Activated naive CD4-positive, alpha-beta T cell treated with anti-CD3 and anti-CD28 coated beads for 36 hours (primary cell): ENCODE measurements at places on chromosomes 5 and 9. TPM values are rescaled to one million over a fixed set of nuclear protein-coding genes. Genes with fewer than 3 reads are reported as not detected.

- no peak for DNase-seq
- no peak overlapping the region for H3K4me3 ChIP-seq
- no peak overlapping the region for H3K27ac ChIP-seq
- no peaks in the 10 kb centered on the region for H3K36me3 ChIP-seq
- no peaks in the 10 kb centered on the region for H3K27me3 ChIP-seq
- no peaks in the 10 kb centered on the region for H3K4me1 ChIP-seq
These were observed 105.2 kb upstream of the PRR16 start for GRCh38 chr5:120358949-120359348.

DNA sequence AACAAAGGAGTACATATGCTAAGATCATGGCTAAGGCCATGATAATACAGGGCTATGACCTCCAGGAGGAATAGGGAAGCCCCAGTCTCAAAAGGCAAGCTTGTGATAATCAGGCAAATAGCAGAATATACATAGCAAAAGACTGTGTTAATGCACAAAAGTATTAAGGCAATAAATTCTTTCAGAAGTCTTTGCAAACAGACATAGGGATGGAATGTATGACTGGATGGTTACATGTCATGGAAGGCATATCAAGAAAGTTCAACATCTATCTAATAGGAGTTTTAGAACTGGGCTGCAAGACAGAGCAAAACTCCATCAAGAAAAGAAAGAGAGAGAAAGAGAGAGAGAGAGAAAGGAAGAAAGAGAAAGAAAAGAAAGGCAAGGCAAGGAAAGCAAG lies 264.5 kb upstream of the CDH6 start:
- no peaks in the 10 kb centered on the region for H3K4me1 ChIP-seq
- no peaks in the 10 kb centered on the region for H3K36me3 ChIP-seq
- no peak overlapping the region for H3K27ac ChIP-seq
- H3K4me3 ChIP-seq = no peak overlapping the region
- no peaks in the 10 kb centered on the region for H3K27me3 ChIP-seq

- no peaks in the 10 kb centered on the region for H3K4me1 ChIP-seq
- no peak overlapping the region for H3K27ac ChIP-seq
- DNase-seq = no peak
- H3K27me3 ChIP-seq = no peaks in the 10 kb centered on the region
These were observed 12.3 kb downstream of the ARSB start for GRCh38 chr5:78972654-78973428.

SHISAL2B gene
- total RNA-seq = not detected

GRCh38 chr9:131660466-131661405 lies 79.1 kb downstream of the RAPGEF1 start:
- no peaks in the 10 kb centered on the region for H3K27me3 ChIP-seq
- H3K4me3 ChIP-seq = no peak overlapping the region
- no peak overlapping the region for H3K27ac ChIP-seq
- H3K36me3 ChIP-seq = peaks cover 3% of the 10 kb centered on the region
- DNase-seq = no peak

DNA sequence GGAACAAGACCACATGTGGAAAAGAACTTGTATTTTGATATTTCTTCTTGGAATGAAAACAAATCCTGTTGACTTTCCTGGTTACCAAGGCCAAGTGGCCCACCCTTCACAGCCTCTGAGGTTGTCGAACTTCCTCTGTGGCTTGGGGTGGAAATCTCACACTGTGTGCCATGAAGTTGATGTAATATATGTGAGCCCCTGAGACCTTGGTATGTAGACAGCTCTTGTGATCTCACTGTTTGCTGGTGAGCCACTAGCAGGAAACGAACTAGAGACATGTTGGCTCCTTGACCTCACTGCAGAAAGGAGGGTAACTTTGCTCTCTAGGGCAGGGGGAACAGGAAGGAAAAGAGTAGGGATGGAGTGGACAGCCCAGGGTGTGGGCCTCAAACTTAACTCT lies 159.4 kb downstream of the ARHGAP26 start:
- H3K4me1 ChIP-seq = peaks cover 8% of the 10 kb centered on the region
- H3K27ac ChIP-seq = no peak overlapping the region
- no peak overlapping the region for H3K4me3 ChIP-seq
- no peaks in the 10 kb centered on the region for H3K27me3 ChIP-seq

PDLIM4 gene
- total RNA-seq = not detected

ELOVL7 gene
- 0.31 TPM for total RNA-seq

DNA sequence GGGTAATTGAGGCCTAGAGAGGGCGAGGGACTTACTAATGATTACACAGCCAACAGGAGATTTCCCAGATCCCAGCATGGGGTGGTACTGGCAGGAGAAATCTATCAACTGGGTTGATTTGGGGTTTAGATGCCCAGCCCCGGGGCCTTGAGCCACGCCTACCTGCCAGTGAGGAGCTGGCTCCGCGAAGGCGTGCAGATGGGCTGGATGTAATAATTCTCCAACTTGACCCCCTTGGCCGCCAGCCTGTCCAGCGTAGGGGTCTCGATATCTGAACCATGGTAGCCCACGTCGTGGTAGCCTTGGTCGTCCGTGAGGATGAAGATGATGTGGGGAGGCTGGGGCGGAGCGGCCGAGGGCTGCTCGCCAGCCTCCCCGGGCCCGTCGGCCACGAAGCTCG lies 804 bp downstream of the ARSI start:
- H3K27me3 ChIP-seq = peaks cover 28% of the 10 kb centered on the region
- no peaks in the 10 kb centered on the region for H3K36me3 ChIP-seq
- peaks cover 2% of the 10 kb centered on the region for H3K4me1 ChIP-seq
- H3K4me3 ChIP-seq = no peak overlapping the region

RABGAP1 gene
- 21.3 TPM for total RNA-seq

CAST gene
- 118 TPM for total RNA-seq

TLX3 gene
- not detected for total RNA-seq

- H3K27ac ChIP-seq = no peak overlapping the region
- H3K27me3 ChIP-seq = no peaks in the 10 kb centered on the region
- peaks cover 71% of the 10 kb centered on the region for H3K36me3 ChIP-seq
- DNase-seq = no peak
- H3K4me1 ChIP-seq = peaks cover 27% of the 10 kb centered on the region
These were observed 3.6 kb downstream of the RPS23 start for GRCh38 chr5:82274343-82275211.

- no peak for DNase-seq
- no peak overlapping the region for H3K4me3 ChIP-seq
These were observed 5.2 kb downstream of the BASP1 start for GRCh38 chr5:17222664-17223063.

- no peaks in the 10 kb centered on the region for H3K4me1 ChIP-seq
- peaks cover 2% of the 10 kb centered on the region for H3K27me3 ChIP-seq
- H3K27ac ChIP-seq = no peak overlapping the region
- DNase-seq = no peak
These were observed 584.0 kb downstream of the ACTL7B start for GRCh38 chr9:108271646-108272348.

GRCh38 chr5:61614606-61615005 lies 282.5 kb downstream of the ZSWIM6 start:
- peaks cover 17% of the 10 kb centered on the region for H3K27me3 ChIP-seq
- H3K4me3 ChIP-seq = no peak overlapping the region
- H3K36me3 ChIP-seq = no peaks in the 10 kb centered on the region

DNA sequence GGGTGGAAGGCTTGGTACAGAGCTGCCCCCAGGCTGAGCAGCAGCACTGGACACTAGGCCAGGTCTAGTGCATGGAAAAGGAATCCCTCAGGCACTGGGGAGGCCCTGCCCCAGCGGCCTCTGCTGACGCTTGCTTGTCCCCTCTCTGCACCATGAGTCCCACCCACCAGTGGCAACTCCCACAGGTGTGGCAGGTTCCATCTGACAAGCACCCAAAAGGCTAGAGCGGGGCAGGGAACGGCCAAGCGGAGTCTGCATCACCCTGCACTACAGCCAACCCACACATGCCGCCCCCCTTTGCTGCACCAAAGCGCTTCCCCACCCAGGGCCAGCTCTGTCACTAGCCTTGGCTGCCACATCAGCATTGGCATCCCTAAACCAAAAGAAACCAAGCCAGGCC lies 115.2 kb upstream of the SARDH start:
- H3K4me1 ChIP-seq = no peaks in the 10 kb centered on the region
- no peak overlapping the region for H3K4me3 ChIP-seq
- no peaks in the 10 kb centered on the region for H3K27me3 ChIP-seq
- no peak for DNase-seq
- H3K36me3 ChIP-seq = no peaks in the 10 kb centered on the region
- no peak overlapping the region for H3K27ac ChIP-seq

DNA sequence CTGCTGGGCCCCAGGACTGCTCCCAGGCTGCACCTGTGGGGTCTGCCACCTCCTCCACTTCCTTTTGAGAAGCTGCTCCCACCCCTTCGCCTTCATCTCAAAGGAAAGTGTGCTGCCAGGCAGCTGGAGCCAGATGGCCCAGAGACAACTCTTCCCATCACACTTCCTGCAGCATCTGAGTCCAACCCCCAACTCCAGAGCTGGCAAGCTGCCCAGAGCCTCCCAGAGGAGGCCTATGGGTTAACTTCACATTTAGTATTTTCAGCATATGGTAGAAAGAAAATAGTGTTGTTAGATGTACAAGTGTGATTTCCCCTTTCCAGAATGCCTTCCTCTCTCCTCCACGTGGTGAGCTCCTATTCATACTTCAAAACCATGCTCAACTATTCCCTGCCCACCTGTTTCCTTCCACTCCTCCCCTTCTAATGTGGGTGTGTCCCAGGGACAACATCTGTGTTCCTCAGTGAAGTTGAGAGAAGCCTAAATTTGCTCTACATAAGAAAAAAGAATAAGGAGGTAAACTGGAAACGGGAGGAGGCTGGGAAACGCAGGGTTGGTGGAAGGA lies 38.6 kb upstream of the KCNMB1 start:
- H3K27me3 ChIP-seq = peaks cover 3% of the 10 kb centered on the region
- H3K27ac ChIP-seq = no peak overlapping the region
- H3K4me1 ChIP-seq = no peaks in the 10 kb centered on the region
- no peaks in the 10 kb centered on the region for H3K36me3 ChIP-seq
- DNase-seq = no peak

GTF3C5 gene
- total RNA-seq = 102 TPM

IDNK gene
- 2.7 TPM for total RNA-seq

- no peak overlapping the region for H3K4me3 ChIP-seq
- no peaks in the 10 kb centered on the region for H3K27me3 ChIP-seq
- no peak for DNase-seq
- H3K36me3 ChIP-seq = peaks cover 17% of the 10 kb centered on the region
These were observed 44.3 kb downstream of the RETREG1 start for GRCh38 chr5:16572289-16573015.

BTNL8 gene
- total RNA-seq = not detected

DNA sequence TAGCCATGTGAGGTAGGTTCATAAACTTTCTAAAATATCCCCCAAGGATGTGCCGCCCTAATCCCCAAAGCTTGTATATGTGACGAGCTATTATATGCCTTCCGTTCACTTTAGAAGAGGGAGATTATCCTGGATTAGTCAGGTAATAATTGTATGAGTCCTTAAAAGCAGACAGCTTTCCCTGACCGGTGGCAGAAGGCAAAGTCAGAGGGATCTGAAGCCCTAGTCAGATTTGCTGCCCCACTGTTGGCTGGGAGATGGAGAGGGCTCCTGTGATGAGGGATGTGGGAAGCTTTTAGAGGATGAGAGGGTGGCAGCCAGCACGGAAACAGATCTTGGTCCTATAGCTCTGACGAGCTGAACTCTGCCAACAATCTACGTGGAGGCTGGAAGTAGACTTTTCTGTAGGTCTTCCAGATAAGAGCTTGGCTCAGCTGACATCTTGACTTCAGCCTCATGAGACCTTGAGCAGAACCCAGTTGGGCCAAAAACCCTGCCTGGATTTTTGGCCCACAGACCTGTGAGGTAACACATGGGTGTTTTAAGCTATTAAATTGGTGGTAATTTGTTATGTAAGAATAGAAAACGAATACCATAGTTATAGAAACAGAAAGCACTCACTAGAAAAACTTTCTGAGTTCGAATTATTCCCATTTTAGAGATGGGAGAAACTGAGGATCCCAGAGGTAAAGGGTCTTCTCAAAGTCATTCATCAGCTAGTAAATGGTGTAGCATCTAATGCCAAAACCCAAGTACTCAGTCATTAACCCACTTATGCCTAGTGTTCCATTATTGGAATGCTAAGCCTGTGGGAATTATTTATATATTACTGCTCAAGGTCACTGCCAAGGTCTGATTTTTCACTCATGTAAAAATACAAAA lies 48.9 kb downstream of the SH3PXD2B start:
- H3K27me3 ChIP-seq = no peaks in the 10 kb centered on the region
- no peak overlapping the region for H3K27ac ChIP-seq
- DNase-seq = no peak
- H3K36me3 ChIP-seq = no peaks in the 10 kb centered on the region
- H3K4me1 ChIP-seq = peaks cover 5% of the 10 kb centered on the region
